Stimulated activated effector memory CD8-positive, alpha-beta T cell treated with anti-CD3 and anti-CD28 coated beads, Interleukin-12 subunit alpha, Interleukin-12 subunit beta, amount 100 ng/mL, for 72 hours (primary cell): ENCODE measurements at places on chromosomes 16 and 17.
A peak's percentile ranks its signal among the peaks of the same experiment; 100 is the strongest.

DNA sequence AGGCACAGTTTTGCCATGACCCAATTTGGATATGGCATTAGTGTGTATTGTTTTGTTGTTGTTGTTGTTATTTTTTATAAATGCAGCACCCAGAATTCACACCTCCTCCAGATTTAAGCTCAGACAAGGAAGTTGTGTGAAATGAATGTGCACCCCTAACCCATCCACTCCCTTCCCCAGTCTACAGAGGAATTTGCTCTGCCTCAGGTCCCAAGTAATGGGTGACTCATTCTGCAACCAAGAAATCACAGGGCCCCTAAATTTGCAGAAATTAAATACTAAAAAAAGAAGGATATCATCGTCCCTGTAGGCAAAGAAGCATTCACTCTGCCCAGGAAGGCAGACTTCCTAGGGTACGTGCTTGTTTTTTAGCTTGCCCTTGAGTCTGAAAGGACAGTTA lies 62.3 kb downstream of the CLEC16A start:
- DNase-seq, result no peak

GRCh38 chr16:47990676-47991075 lies 165.1 kb downstream of the ABCC12 start:
- no peak for DNase-seq

DNA sequence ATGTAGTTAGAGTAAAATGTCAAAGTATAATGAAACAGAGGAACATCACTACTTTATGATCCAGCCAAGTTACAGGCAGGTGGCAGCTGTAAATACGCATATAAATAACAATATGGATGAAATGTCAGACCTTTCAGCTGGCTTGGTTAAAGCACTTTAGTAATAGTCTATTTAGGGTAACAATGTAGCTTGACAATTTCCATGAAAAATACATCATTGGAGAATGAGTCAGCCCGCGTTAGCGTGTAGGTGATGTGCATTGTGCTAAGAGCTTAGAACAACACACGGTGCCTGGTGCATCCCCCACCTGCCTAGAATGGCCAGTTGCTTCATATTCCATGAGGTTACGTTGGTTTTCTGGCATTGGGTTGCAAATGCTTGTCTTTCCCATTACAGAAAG lies 119.4 kb downstream of the RBFOX1 start:
- DNase-seq, result no peak

- DNase-seq, result no peak
Measured at GRCh38 chr16:84832488-84833143, 12.8 kb downstream of the CRISPLD2 start.

DNA sequence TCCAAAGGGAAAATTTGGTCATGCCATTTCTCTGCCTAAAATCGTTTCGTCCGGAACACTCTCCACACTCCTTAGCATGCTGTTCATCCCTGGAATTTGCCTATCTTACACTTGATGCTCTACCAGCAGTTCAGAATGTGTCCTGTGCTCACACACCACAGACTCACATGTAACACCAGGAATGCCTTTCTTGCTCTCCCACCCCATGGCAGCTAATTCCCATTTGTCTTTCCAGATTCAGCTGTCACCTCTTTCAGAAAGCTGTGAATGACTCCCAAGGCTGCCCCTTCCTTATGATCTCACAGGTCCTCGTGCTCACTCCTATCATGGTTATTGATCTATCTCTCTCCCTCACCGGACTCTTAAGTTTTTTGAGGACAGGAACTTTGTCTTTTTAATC lies 38.1 kb downstream of the HYDIN start:
- DNase-seq, result no peak

DNA sequence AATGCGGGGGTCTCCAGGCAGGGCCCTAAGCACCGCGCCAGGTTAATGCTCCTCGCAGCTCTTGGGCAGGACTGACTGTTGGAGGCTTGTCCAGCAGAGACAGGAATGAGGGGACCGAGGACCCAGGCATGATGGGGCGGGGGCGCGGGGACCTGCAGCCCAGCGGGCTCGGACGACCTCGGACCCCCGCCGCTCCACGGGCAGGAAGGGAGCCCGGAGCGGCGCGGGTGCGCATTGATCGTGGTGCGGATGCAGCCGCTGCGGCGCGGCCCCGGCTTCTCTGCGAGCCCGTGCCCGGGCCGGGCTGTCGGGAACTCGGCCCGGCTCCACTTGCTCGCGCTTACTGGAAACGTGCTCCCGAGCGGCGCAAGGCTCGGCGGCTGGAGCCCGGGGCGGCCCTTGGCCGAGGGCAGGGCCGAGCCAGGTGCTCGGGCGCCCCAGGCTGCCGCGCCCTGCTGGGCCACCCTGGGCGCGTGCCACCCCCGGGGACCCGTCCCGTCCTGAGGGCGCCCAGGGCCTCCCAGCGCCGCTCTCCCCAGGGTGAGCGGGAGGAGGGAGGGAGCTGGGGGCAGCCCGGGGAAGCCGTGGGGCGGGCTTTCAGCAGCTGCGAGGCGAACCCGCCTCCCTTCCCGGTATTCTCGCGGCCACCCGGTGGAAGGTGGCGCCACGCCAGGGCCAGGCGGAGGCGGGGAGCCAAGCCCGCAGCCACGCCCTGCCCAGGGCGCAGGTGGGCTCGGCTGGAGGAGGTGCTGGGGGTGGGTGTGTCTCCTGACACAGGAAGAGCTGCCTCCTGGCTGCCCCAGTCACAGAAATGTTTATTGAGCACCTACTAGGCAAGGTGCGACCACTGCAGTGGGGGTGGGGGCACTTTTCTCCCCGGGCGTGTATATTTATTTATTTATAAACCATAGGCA lies 45.9 kb downstream of the SOCS3 start:
- DNase-seq, result peak; percentile 82

GRCh38 chr17:6109536-6109935 lies 39.4 kb downstream of the WSCD1 start:
- no peak for DNase-seq

- DNase-seq, result no peak
Measured at GRCh38 chr16:79703066-79703465, 102.5 kb upstream of the MAF start.

- DNase-seq, result peak; percentile 64
Measured at GRCh38 chr17:16428098-16428882, 12.9 kb downstream of the TRPV2 start.

- no peak for DNase-seq
Measured at GRCh38 chr16:25140459-25140858, 28.9 kb downstream of the LCMT1 start.

GRCh38 chr16:75229172-75230031 lies 10.6 kb downstream of the CTRB1 start:
- no peak for DNase-seq

GRCh38 chr16:15434079-15434424 lies 336 bp upstream of the BMERB1 start:
- DNase-seq, result no peak

DNA sequence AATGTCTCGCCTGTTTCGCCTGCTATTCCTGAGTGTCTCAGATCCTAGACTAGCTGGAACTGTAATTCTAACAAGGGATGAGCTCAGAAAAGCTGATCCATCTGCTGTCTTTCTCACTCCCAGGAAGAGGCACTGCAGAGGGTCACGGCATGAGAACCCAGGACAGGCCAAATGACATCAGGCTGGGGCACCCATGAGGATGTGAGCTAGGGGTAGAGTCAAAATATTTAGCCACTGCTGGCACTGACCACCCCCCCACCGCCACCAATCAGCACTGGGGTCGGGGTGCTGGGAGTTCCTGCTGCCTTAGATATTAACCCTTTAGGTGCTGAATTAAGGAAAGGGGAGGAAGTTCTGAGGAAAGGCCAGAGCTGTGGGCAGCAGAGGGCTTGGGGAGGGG lies 112.4 kb downstream of the IRX3 start:
- no peak for DNase-seq

- DNase-seq, result no peak
Measured at GRCh38 chr16:17503331-17503730, 32.6 kb upstream of the XYLT1 start.

GRCh38 chr16:49602201-49602975 lies 228.8 kb downstream of the C16orf78 start:
- DNase-seq, result no peak

DNA sequence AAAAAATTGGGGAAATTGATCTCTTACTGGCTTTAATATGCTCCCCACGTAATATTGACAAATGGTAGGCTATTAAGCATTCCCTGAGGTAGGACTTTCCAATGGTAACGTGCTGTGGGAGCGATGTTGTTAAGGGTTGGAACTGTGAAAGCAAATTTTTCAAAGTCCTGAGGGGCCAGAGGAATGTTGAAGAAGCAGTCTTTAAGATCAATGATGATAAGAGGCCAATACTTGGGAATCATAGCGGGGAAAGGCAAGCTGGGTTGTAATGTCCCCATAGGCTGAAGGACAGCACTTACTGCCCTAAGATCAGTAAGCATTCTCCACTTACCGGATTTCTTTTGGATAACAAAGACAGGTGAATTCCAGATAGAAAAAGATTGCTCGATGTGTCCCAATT lies 69.6 kb upstream of the ARL4D start:
- no peak for DNase-seq

- DNase-seq, result no peak
Measured at GRCh38 chr17:12619459-12620199, 46.1 kb upstream of the MYOCD start.

- no peak for DNase-seq
Measured at GRCh38 chr16:58727028-58727781, 6.9 kb downstream of the GOT2 start.

DNA sequence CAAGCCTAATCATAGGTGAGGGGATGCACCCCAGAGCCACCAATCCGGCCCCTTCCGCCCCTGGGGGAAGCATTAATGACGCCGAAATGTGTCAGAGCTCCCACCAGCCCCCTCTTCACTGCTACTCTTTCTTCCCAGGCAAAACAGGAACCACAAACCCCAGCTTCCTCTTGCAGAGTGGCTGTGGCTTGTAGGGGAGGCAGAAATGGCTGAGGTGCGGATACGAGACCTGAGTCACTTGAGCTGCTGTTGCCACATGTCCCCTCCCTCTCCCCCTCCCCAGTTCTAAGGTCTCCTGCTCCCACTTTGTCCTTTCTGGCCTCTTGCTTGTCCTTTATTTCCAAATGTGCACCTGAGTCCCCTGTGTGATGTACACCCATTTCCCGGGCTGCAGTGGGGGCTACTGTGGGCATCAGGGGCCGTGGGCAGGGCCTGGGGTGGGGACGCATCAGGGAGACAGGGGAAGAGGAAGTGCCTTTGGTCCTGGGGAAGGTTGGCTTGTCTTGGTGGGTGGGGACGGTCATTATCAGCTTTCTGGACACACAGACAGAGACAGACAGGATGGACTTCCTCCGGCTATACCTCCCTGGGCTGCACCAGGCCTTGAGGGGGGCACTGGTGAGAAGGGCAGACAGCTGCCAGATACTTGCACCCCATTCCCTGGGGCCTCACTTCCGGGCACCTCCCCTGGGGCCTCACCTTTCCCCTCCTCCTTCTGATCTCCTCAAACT lies at the start of gene APOBR:
Gene APOBR, plus strand, starts transcription at position 523 of the 731 bp plus-strand sequence. Its CDS starts 39 bp downstream, at position 562.
- DNase-seq, result peak; percentile 92

DNA sequence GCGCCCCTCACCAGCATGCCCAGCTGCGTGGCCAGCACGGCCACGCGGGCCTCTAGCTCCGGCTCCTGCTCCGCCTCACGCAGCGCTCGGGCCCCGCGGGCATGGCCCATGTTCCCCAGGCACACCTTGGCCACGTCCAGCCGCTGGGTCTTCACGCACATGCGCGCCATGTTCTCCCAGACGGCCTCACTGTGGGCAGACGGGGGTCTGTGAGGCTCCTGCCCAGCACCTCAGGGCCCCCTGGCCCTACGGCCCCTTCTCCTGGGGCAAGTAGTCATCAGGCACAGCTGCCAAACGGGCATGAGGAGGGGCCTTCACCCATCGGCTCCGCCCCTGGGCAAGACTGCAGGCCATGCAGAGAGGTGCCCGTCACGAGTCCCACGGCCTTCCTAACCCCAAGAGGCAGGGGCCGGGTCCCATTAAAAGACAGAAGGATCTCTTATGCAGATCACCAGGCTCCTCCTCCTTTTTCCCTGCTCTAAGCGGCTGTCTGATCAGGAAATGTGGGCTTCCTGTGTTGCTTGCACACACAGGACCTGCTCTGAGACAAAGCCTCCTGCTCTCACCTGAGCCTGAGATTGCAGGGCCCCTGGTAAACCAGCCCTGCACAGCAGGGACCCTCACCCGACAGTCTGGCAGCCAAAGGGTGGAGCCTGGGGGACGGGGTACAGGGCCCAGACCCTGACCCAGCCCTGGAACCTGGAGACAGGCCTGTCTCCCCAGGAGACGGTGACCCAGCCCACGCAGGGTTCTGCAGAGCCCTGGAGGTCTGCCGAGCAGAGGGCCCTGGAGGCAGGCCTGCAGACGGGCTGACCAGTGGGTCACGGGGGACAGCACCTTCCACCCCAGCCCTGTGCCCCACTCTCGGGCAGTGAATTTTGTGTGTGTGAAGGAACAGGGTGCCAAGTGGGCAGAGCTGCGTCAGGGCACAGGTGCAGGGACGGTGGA lies 6.6 kb upstream of the TMEM204 start:
- no peak for DNase-seq

GRCh38 chr17:33373273-33373672 lies 80.2 kb upstream of the ASIC2 start:
- no peak for DNase-seq

- no peak for DNase-seq
Measured at GRCh38 chr17:37651849-37652248, 8.6 kb upstream of the DDX52 start.

DNA sequence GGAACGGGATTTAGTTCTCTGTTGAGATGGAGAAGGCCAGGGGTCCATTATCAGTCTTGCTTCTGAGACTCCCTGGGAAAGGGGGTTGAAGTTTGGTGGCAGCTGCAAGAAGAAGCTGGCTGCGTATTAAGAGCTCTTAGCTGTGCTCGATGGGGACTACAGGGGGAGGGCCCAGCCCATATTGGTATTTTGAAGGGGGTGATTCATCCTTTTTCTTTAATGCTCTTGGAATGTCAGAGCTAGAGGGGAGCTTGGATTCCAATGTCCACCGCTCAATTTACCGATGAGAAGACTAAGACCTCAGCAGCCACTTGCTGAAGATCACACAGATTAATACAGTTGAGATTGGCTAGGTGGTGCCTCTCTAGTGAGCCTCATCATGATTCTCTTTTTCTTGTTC lies 5.0 kb downstream of the NOG start:
- no peak for DNase-seq

GRCh38 chr17:79023886-79024771 lies at the start of gene C1QTNF1:
TSS of gene C1QTNF1 (plus strand) at chr17:79024169. CDS start at chr17:79043969, 19,800 bp downstream.
- peak; percentile 58 for DNase-seq

DNA sequence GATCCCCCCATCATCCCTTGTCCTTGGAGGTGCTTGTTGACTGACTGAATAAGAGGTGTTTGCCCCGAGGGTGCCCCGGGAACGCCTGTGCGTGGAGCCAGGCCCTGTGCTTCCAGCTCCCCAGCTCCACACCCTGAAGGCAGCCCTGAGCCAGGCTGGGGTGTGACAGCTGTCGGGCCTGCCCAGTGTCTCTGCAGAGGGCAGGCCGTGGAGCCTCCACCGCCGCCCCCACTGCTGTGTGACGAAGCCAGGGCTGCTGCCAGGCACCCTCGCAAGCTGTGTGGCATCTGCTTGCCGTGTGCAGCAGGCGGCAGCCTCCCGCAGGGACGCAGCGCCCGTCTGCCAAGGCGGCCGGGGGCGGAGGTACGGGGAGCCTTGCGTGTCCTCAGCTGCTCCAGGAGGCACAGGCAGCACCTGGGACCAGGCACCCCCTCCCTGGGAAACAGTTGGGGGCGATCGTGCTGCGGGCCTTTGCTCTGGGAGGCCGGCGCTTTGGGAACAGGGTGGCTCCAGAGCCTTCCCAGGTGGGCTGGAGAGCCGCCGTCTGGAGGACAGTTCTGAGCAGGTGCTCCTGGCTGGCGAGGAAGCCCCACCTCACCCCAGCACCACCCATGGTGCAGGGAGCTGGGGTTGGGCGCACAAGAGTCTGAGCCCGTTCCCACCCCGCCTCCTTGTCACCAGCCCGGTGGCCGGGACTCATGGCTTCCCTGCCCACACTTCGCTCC lies 26.6 kb downstream of the GSE1 start:
- no peak for DNase-seq
